Right atrium auricular region (tissue), 2 donors: ENCODE measurements at places on chromosomes 12 and 14. TPM values are rescaled to one million over a fixed set of nuclear protein-coding genes. Genes with fewer than 3 reads are reported as not detected.

CD27 gene
- 1.1 TPM for total RNA-seq

CDKN1B gene
- total RNA-seq: 31.1 TPM

RIC8B gene
- total RNA-seq: 14.9 TPM

FOXG1 gene
- total RNA-seq: not detected

PIANP gene
- total RNA-seq: not detected

NTF3 gene
- total RNA-seq: 0.63 TPM

TAS2R43 gene
- total RNA-seq: 0.35 TPM

CLEC14A gene
- 63.0 TPM for total RNA-seq

NEDD8 gene
- total RNA-seq: 184 TPM

TCL1A gene
- total RNA-seq: not detected

RTL1 gene
- not detected for total RNA-seq

ACSS3 gene
- total RNA-seq: 20.3 TPM

CCDC177 gene
- total RNA-seq: not detected

RND1 gene
- not detected for total RNA-seq

KRT78 gene
- not detected for total RNA-seq

LRCOL1 gene
- total RNA-seq: not detected

PPP1R3E gene
- 2.7 TPM for total RNA-seq

LALBA gene
- total RNA-seq: not detected

AKAP3 gene
- 7.1 TPM for total RNA-seq

ERBB3 gene
- 3.2 TPM for total RNA-seq

DPF3 gene
- total RNA-seq: 14.7 TPM

C12orf50 gene
- not detected for total RNA-seq
